ENCODE measurements at places on chromosomes 1 and 21.

GRCh38 chr21:42148097-42148496, 70.8 kb upstream of the ABCG1 start:
- DNase-seq: no peak

DNA sequence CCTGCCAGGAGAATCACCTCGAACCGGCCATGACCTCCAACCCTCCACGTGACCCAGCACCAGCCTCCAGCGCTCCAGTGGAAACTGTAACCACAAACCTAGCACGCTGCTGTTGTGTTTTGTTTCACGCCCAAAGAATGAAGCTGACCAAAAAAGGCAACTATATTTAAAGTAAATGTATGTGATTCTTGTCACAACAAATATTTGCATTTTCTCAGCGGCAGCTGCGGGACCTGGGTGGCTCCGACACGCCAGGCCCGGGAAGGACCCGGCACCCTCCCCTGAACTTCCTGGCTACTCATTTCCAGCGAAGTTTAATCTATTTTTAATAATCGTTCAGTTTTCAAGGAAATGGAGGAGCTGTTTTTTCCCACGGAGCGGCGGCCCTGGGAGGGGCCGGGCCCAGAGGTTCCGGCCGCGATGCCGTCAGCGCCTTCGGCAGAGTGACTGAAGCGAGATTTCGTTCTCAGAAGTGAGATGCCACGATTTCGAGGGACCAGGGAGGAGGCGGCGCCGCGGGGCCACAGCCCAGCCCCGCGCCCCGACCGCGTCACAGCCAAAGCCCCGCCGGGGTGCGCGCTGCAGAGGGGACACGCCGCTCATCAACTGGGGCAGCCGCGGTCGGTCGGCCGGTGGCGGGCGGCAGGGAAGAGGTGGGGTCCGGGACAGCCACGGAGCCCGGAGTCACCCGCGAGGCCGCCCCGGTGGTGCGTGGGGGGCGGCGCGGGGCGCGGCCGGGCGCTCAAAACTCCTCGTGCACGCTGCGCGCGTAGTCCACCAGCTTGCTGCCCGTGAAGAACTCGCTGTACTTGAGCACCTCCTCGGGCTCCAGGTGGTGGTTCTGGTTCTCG, 3.0 kb upstream of the TNFRSF4 start:
- DNase-seq: no peak

DNA sequence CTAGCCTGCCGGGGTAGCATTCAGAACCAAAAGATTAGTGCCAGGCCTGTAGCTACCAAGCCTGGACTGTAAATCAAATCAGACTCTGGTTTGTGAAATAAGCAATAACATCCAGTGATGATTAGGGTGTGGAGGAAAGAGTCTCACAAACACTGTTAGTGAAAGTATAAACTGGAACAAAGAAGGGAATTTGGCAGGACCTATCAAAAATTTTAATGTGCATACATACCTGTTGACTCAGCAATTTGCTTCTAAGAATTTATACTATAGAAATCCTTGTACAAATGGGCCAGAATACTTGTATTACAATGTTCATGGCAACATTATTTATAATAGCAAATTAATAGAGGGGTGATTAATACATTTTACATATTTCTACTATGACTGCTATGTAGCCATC, 109.8 kb upstream of the WARS2 start:
- DNase-seq: no peak

DNA sequence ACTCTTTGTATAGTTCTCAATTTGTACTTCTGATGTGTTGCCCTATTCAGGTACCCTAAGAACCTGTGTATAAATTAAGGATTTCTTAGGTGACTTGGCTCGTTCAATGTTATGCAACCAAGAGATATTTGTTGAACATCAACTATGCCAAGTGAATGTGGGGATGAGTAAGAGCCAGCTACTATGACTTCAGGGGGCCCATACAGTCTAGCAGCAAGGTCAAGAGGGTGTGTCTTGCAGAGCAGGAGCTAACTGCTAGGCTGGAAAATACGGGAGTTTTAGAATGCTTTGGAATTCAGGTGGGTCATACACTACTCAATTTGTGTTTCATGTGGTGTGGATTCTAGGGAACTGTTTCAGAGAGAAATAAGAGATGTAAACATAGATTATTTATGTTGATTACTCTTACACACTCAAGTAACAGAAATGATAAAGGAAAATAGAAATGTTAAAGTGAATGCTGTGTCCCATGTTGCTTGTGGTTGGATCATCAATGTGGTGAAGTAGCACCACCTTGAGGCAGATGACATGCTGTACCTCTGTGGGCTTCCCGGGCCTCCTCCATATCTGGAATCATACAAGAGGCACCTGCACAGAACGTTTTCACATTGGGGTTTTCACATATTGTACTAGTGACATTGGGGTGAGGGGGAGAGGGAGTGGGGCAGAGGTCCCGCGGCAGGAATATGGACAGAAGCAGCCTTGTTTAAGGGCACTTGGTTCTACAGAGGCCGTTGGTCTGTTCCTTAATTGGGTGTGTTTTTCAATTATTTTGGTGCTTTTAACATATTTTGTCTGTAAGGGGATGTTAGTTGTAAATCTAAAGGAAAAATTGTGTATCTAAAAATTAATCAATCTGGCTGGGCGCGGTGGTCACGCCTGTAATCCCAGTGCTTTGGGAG, 12.4 kb downstream of the ARPC5 start:
- DNase-seq: peak; percentile 10

DNA sequence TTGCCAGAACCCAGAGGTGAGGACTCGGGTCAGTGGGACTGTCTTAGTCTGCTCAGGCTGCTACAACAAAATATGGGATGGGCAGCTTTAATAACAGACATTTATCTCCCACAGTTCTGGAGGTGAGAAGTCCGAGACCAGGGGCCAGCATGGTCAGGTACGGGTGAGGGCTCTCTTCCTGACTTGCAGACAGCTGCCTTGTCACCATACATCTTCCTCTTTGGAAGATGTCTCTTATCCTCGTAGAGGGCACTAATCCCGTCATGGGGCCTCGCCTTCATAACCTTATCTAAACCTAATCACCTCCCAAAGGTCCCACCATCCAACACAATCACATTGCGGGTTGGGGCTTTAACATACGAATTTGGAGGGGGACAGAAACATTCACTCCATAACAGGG, 51.9 kb downstream of the GLUL start:
- DNase-seq: no peak

GRCh38 chr21:36471254-36471723, 8.6 kb downstream of the CLDN14 start:
- DNase-seq: no peak

GRCh38 chr1:114022877-114023276, 43.6 kb downstream of the OLFML3 start:
- DNase-seq: no peak

- DNase-seq: no peak
Measured at GRCh38 chr1:221405146-221405545, 336.7 kb downstream of the DUSP10 start.

DNA sequence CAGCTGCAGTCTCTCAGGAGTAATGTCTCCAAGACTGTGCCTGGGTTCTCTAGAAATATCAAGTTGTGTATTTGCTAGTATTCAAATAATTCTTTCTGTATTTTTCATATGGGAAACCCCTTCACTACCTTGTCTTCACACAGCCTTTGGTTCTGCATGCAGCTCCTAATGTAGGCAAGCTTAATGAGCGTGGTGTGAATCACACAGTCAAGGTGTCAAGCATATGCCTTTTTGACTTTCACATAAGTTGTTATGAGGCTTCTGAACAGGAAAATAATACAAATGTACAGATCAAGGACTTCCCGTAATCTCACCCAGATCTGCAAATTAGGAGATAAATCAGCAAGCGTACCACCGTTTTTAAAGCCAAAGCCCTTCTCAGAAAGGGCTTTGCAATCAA, at the start of gene FCRL3:
Gene FCRL3 (minus strand): TSS at position 38 of the 400 bp plus-strand sequence. CDS start 280 bp downstream, outside the sequence.
- DNase-seq: no peak

DNA sequence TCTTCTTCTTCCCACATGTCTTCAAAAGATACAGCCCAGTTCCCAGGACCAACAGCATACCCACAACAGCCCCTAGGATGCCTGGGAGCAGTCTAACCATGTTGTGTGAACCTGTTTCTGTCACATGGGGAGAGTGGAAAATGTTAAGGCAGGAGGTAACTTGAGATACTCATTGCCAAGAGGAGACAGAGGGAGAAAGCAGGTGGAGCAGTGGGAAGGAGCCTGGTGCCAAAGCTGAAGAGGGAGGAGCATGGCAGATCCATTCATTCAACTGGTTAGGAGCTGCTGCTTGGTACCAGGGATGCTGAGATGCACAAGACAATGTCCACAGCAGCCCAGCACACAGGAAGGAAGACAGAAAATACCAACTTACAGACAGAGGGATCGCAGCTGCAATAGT, 149.8 kb upstream of the ETV3 start:
- DNase-seq: no peak

DNA sequence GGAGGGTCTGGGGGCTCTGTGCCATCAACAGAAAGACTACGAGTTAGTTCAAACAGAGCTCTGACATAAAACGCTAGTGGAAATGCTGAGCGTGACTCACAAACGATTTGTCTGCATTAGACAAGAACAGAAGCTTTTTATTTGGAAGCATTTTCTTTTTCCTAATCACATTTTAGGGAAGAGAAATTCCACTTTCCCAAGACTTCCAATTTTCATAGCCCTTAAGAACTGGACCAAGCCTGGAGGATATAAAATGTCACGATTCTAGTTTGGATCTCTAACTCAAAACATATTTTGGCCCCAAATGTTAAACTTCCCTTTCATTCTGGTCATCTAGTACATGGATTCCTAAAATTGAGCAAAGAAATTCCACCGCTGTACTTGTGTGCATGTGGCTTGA, 320.0 kb downstream of the PCP4 start:
- no peak for DNase-seq

DNA sequence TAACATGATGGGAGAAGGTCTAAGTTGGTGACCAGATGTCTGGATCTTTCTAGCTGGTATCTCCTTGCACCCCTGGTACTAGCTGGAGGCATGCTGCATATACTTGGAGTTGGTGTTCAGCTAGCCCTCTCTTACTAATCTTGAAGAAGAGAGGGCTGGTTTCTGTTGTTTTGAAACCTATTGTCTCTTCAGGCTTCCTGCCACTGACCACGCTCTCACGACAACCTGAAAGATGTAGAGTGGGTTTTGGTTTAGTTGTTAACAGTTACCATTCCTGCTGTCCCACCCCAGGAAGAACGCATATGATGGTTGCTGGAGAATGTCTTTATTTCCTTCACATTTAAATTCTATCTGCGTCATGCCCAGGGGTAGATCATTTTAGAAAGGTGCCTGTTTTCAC, 3.6 kb downstream of the MAN1C1 start:
- no peak for DNase-seq

- DNase-seq: no peak
Measured at GRCh38 chr1:218538341-218538740, 193.2 kb downstream of the TGFB2 start.

GRCh38 chr21:25528515-25528914, 78.8 kb downstream of the MRPL39 start:
- DNase-seq: no peak

GRCh38 chr1:109739738-109740614, 862 bp downstream of the GSTM3 start:
- DNase-seq: peak; percentile 71

DNA sequence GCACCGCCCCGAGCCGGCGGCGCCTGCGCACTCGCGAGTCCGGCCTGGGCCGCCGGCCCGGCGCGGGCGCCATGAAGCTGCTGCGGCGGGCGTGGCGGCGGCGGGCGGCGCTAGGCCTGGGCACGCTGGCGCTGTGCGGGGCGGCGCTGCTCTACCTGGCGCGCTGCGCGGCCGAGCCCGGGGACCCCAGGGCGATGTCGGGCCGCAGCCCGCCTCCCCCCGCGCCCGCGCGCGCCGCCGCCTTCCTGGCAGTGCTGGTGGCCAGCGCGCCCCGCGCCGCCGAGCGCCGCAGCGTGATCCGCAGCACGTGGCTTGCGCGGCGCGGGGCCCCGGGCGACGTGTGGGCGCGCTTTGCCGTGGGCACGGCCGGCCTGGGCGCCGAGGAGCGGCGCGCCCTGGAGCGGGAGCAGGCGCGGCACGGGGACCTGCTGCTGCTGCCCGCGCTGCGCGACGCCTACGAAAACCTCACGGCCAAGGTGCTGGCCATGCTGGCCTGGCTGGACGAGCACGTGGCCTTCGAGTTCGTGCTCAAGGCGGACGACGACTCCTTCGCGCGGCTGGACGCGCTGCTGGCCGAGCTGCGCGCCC, at the start of gene B3GALT6:
Gene B3GALT6 (plus strand): TSS at position 30 of the 588 bp plus-strand sequence. CDS start 42 bp downstream, at position 72.
- DNase-seq: no peak

GRCh38 chr1:233916706-233917105, 12.2 kb downstream of the SLC35F3 start:
- no peak for DNase-seq

DNA sequence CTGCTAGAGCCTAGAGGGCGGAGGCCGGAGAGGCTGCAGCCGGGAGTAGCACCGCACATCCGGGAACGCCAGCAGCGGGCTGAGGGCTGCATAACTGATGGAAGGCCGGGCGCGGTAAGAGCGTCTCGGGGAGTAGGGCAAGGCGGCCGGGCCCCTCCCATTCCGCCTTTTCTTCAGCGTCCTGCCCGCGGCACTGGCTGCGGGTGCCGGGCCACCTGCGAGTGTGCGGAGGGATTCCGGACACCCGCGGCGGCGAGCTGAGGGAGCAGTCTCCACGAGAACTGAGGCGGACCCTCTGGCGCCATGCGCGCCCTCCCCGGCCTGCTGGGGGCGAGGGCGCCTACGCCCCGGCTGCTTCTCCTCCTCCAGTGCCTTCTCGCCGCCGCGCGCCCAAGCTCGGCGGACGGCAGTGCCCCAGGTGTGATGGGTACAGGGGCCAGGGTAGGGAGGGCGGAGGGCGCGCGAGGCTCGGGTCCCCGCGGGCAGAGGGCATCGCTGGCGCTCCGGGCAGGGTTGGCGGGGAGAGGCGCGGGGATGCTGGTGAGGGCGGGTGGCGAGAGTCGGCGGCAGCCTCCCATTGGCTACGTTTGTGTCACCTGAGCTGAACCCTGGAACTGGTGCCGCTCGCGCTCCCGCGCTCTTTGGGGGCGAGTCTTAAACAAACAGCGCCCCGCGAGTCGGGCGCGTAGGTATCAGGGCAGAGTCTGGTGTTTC, 334.4 kb downstream of the SRGAP2C start:
- peak; percentile 52 for DNase-seq

GRCh38 chr21:15221799-15222386, 157.1 kb upstream of the NRIP1 start:
- DNase-seq: no peak

DNA sequence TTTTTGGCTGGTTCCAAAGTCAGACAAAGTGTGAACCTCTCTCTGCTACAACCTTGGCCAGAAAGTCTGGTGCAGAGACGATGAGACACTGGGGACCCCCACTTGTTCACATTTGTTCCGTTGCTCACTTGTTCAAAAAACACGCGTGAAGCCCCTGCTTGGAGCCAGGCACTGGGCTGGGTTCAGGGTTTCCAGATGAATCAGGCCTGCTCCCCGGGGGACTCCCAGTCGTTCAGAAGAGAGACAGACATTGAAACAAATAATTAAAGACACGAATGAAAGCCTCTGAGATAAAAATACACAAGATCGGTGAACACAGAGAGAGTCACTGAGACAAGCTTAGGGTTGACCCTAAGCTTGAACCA, 101.5 kb upstream of the RUNX3 start:
- DNase-seq: no peak

- no peak for DNase-seq
Measured at GRCh38 chr1:172270605-172271004, 149.9 kb upstream of the C1orf105 start.

Data from activated naive CD4-positive, alpha-beta T cell (primary cell).